ENCODE measurements at places on chromosomes 6 and 20.
A peak's percentile ranks its signal among the peaks of the same experiment; 100 is the strongest.

- DNase-seq, result no peak
These were observed 20.2 kb upstream of the SLC22A2 start for GRCh38 chr6:160278786-160279310.

DNA sequence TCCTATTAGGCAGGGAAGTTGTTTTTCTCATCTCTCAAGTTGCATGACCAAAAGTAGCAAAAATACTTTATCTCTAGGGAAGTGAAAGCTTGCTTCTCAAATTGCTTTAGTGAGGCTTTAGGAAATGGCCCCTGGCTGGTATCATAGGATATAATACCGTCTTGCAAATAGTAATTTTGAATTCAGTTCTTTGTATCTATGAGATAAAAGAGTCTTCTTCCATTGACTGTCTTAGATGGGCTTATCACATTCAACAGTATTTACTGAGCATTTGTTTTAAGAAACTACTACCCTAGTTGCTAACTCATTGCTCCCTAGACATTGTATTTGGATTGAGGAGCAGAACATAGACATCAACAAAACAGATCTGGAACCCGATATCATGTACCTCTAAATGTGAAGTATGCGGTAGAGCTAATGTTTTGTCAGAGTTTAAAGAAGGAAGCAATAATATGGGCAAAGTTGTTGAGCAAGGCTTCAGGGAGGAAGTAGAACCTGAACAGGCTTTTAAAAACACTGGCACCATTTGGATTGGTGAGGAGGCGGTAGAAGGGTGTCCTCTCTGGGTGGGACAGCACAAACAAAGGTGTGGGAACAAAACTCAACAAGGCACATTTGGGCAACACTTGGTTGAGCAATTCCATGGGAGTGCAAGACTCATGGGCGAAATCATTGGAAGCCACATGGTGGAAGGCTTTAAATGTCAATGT lies 101.5 kb downstream of the SGK1 start:
- no peak for DNase-seq

DNA sequence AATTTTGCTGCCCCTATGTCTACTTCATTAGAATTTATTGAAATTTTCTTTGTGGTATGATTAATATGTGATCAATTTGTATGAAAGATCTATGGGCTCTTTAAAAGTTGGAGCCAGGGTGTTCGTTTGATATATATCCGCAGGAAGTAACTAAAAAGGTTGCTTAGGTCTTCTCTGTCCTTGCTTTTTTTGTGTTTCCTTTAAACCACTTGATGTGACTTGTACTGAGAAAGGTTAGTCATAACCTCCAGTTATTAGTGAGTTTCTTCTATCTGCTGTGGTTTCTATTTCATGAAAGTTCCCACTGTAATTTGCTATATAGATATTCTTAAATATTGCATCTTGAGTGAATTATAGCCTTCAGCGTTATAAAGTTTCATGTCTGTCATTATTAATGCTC lies 585.3 kb upstream of the ARID1B start:
- DNase-seq, result no peak

GRCh38 chr6:5866547-5867051 lies 140.1 kb downstream of the NRN1 start:
- DNase-seq, result no peak

DNA sequence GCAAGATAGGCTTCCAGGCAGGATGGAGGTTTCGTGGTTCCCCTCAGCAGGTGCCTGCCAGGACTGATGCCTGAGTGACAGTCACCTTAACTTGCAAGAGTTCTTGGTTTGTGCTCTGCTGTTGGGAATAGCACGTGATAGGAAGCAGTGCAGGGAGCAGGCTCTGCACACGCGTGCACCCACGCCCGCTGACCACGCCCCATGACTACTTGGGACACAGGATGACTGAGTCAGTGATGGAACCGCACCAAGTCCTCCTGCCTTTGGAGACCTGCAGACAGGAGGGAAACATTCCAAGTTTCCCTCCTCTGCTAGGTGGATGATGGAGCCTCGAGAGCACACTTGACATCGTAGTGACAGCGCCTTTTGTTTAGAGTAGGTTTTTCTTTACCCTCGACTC lies 164.2 kb downstream of the DTNBP1 start:
- no peak for DNase-seq

GRCh38 chr20:1711826-1712601 lies 54.4 kb upstream of the SIRPG start:
- DNase-seq, result no peak

DNA sequence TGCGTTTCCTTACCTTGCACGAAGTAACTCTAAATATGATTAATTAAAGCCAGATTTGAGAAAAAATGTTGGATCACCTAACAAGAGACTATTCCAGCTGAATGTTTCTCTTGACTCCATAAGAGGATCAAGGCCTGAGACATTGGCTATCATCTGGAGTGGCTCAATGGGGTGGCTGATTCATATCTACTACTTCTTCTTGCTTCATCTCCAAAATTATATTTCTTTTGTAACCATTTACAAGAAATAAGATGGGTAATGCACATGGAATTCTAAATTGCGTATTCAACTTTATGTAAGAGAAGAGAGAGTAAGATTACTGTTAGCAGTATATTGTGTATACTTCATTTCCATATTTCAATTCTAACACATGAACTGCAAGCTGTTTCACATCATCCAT lies 819.0 kb upstream of the EYS start:
- no peak for DNase-seq

DNA sequence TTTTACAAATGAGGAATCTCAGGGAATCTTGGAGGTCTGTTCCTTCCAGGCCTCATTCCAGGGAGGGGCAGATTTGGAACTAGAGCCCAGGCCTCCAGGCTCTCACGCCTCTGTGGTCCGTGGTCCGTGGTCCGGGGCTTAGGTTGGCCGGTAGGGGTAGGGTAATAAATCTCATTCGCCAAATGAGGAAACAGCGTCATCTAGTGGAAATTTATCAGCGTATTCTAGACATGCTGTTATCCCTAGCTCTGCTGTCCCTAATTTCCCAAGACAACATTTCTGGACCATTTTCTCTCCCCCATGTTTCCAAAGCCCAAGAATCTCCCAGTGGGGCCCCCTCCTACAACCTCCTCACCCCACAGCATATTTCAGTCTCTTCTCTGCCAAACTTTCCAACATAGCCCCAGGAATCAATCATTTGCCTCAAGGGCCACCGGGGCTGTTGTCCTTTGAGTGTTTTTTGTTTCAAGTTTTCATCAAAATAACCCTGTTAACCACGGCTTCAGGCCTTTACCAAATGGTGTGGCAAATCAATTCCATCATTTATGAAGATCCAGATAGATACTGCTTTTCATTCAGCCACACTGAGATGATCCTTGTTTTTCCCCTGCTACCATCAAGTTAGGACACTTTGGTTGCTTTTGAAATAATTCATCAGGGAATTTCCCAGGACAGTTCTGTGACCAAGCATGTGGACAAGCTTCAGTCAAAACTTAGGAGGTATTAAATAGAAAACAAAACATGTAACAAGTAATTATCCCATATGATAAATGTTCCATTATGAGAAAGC lies 126.8 kb downstream of the ALDH8A1 start:
- DNase-seq, result peak; percentile 92

DNA sequence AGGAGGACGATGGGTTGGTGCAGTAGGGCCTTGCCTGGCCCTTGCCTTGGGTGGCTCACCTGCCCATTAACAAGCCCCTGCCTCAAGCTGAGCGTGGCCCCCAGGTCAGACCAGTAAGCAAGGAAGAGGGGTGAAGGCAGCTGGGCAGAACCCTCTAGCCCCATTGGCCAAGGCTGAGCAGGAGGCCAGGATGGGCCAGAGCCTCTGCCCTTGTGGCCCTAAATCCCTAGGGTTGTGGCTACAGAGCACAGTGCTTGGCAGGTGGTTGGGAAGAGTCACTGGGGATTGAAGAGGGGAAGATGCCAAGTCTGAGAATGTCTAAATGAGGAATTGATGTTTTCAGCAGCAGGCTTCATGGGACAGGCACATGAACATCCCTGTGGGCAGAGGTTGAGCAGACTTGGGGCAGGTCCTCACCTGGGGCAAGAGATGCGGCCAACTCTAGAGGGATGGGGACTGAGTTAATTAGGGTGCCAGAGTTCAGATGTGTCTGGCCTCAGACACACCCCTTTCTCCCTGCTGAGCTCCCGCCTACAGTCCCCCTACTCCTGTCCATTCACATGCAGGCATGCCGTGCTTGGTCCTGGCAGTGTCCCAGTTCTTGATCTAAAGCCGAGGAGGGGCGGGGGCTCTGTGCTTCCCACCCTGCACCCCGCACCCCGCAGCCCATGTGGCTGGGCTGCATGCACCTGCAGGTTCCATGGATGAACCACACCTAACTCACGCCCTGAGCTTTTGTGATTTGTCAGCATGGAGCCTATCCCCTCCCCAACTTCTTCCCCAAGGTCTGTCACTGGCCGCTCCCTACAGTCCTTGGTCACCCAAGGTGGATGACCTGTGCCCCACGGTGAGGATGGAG lies 9.8 kb downstream of the GTSF1L start:
- DNase-seq, result no peak

- no peak for DNase-seq
These were observed 1.6 kb downstream of the PPARD start for GRCh38 chr6:35343835-35344550.

DNA sequence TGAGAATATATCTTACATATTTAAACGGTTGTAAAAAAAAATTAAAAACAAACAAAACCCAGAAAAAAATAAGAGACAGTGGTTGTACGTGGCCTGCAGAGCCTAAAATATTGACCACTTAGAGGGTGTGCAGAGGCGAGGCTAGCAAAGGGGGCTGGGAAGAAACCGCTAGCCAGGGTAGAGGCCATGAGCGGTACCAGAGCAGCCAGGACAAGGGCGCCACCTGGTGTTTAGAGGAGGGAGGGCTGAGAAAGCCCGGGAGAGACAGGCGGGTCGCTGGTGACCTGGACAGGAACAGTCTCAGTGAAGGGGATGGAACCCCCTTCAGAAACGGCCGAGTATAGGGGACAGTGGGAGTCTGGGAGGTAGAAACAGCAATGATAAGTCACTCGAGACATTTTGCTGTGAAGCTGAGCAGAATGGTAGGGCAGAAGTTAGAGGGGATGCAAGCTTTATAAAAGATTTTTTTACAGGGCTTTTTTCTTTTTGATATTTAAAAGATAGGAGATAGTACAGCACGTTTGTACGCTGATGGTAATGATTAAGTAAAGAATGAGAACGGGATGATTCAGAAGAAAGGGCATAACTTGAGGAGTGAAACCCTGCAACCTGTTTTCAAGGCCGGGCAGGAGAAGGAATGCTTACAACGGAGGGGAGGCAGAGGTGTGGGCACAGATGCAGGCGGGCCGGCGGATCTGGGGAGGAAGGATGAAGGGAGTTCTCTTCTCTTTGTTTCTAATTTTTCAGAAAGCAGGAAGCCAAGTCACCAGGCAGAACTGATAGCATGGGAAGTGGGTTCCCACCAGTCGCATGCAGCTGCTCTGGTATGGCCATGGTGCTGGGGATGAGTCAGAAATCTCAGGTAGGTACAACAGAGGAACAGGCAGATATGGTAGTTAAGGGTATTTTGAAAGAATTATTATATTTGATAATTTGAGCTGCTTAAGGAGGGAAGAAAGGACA lies 76.2 kb downstream of the FAM229B start:
- peak; percentile 74 for DNase-seq

DNA sequence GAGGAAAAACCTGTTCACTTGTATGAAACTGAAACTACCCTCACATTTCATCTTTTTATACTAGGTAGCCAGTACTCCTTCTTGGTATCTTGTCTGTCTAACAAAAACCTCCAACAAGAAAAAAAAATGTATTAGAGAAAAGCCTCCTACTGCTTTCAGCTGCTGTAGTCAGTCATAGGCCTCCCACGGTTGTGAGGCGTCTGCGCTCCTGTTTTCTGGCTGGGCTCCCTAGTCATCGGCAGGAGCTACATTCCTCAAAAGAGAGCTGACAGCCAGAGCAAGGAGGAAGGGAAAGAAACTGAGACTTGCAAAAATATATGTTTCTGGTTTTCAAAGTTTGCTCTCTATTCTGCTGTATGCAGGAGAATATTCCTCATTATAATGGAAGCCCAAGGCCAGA lies 517.0 kb downstream of the LMBRD1 start:
- DNase-seq, result peak; percentile 10

DNA sequence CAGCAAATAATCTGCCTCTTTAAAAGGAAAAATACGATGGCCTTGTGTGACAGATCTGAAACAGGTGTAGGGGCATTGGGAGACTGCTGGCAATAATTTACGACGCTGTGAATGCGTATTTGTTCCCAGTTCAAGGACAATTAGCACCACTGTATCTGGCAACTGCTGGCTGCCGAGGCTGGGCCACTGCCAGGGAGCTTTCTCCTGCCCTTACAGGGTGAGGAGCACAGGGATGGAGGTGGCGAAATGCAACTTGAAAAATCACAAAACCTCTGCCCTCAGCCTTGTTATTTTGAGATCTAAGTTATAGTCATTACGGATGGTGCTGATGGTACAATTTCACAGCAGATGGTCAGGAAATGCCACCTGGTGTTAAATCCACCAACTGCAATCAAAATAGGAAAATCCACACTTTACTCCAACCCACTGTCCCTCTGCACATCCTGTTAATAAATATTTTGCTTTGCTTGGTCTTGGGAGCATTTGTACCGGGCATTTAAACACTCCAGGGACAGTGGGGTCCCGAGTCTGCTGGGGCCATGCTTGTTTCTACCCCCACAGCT lies 6.4 kb downstream of the MYLK4 start:
- DNase-seq, result no peak

GRCh38 chr6:76697585-76697984 lies 625.1 kb upstream of the IMPG1 start:
- DNase-seq, result peak; percentile 86

DNA sequence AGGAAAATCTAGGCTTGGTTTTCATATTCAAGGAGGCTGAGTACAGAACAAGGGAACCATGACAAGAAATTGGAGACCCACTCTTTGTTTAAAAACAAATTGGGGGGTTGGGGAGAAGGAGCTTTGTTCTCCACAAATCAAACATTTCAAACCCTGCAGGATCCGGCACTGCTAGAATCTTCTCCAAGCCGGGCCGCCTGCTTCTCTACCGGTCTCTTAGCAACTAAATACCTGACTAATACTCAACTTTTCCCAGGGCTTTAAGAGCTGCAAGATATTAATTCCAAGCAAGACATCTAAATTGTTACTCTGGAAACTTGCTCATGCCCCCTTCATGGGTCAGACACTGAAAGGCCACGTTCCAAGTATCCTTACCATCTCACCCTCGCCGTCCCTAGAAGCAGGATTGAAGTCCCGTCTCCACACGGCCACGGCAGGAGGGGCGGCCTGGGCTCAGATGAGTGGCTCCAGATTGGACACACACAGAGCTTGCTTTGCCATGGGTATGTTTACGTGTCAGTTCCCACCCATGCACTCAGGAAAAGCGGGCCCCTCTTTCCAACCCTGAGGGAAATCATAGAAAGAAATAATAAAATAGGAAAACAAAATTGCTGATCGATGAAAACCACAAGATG lies 126.4 kb upstream of the CDH4 start:
- no peak for DNase-seq

GRCh38 chr6:142880201-142880600 lies 64.8 kb downstream of the HIVEP2 start:
- DNase-seq, result no peak

GRCh38 chr6:18340781-18341551 lies 46.2 kb upstream of the RNF144B start:
- DNase-seq, result no peak

GRCh38 chr20:51393571-51393970 lies 148.9 kb downstream of the NFATC2 start:
- peak; percentile 42 for DNase-seq

GRCh38 chr6:29851190-29851589 lies 23.6 kb downstream of the HLA-G start:
- no peak for DNase-seq
